ENCODE measurements at places on chromosomes 7 and 10.

DNA sequence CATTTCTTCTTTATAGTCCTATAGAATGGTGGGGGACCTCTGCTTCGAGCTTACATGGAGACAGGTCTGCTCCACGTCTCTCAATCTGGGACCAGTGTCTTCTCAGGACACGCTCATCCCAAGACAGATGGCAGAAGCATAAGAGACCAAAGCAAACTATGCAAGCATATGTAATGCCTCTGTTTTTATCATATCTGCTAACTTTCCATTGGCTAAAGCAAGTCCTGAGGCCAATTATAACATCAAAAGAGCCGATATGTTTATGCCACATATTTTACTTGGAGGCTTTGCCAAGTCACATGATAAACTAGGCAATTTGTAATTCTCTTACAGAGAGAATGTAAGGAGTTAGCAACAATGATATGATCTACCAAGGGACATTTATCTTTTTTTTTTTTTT is 102.6 kb upstream of the NRBF2 start:
- DNase-seq = no peak

GRCh38 chr10:98267069-98267893 is 713 bp downstream of the LOXL4 start:
- DNase-seq = no peak

DNA sequence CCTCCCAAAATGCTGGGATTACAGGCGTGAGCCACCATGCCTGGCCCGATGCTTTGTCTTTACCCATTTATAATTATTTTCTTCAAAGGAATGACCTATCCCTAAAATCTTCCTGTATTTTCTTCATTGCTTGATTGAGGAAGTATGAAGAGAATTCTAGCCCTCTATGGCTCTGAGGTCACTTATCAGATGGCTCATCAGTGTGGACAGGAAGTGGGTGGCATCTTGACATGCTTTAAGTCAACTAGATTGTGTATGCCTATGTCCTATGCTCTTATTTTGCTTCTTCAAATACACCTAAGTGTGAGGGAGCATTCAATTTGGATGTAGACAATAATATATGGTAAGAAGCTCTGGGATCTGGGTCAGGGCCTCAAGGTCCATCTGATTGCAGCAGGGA is 1020.5 kb downstream of the LRMDA start:
- no peak for DNase-seq

DNA sequence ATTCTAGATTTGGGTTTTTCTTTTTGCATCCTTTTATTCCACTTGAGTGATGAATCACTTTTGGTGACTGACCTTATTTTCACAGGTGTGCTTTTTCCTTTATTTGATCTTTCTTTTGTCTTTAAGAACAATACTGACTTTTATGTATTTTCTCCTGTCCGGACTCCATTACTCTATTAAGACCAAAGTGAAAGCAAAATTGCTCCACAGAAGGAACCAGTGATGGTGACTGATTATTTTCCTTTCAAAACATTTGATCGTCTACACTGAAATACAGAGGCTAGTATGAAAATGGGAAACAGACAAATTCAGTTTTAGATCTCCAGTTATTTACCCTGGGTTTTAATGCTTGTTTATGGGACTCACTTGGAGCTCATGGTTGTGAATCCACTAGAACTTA is 15.5 kb downstream of the EXOC4 start:
- DNase-seq = no peak

DNA sequence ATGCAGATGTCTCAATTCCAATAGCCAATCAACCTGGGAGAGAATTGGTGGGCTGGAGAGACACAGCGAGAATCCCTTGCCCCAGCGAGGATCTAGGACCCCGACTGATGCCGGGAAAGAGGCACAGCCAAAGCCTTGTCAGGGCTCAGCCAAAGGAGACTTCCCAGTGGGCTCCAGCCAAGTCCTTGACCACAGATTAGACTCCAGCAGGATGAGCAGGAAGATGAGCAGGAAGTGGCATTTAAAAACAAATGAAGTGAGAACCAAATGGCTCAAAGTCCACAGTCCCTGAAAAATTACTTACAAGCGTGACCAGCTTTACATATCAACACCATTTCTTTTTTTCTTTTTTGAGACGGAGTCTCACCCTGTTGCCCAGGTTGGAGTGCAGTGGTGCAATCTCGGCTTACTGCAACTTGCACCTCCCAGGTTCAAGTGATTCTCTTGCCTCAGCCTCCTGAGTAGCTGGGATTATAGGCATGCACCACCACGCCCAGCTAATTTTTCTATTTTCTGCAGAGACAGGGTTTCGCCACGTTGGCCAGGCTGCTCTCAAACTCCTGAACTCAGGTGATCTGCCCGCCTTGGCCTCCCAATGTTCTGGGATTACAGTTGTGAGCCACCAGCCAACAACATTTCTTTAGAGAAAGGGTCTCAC is 40.2 kb downstream of the CTBP2 start:
- no peak for DNase-seq

DNA sequence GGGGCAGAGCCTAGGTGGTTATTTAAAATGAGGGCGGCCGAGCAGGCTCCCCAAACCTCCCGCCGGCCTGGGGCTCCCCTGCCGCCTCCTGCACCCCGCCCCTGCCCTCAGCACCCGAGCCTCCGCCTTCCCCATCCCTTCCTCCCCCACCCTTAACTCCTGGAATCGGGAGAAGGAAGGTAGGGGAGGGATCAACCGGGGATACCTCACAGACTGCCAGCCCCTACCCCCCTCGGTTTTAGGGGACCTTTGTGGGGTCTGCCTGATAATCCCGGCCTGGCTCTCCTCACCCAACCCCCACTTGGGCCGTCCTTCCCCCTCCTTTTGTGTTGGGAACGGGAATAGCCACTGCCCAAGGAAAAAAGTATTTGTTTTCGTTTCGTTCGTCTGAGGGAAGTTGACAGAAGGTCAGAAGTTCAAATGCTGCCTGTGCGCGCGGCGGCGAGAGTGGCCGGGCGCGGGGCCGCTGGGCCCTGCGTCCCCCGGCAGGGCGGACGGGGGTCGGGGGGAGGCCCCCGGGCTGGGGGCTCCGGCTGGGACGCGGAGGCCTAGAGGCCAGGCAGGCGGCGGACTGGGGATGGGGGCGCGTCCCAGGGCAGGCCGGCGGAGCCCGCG is 2.8 kb downstream of the SHH start:
- DNase-seq = no peak

GRCh38 chr10:52965938-52966401 is 193.4 kb upstream of the MBL2 start:
- DNase-seq = no peak

DNA sequence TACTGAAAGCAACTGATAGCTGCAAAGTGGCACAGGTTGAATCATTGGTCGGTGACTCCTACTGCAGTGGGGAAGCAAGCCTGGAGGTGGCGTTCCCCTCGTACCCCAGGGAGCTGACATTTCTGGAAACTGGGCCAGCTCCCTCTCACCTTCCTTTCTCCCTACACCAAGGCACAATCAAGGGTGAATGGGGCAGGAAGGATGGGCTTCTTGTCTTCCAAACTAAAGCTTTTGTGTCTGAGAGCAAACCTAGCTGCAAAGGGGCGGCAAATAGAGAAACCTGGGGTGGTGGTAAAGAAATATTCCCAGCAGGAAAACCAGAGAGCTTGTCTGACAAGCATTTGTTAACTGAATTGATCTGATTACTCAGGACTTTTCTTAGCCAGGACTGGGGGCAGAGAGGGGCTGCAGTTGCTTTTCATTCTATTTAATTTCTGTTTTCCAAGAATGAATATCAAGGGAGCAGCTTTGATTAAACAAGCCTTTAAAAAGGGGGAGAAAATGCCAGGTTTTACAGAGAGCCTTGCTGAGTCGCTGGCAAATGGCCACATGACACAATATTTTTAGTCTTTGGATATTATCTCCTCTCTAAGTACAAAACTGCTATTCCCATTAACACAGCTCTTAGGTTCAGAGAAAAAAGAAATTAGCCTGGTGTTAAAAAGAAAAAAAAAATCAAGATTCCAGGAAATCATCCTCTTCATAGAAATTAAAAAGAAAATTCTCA is 27.8 kb downstream of the CDHR3 start:
- no peak for DNase-seq

GRCh38 chr10:49613882-49614241 is at the start of gene CHAT:
Gene CHAT (plus strand): TSS chr10:49614037. CDS start chr10:49614190, 153 bp downstream.
- DNase-seq = no peak

- DNase-seq = no peak
Measured at GRCh38 chr7:95330204-95330960, 6.0 kb upstream of the PON1 start.
